ENCODE measurements at places on chromosomes 16 and 17.

- DNase-seq = no peak
Observed at GRCh38 chr17:72724267-72724666, 368.2 kb downstream of the SLC39A11 start.

- DNase-seq = no peak
Observed at GRCh38 chr16:53465606-53466280, 31.5 kb downstream of the RBL2 start.

DNA sequence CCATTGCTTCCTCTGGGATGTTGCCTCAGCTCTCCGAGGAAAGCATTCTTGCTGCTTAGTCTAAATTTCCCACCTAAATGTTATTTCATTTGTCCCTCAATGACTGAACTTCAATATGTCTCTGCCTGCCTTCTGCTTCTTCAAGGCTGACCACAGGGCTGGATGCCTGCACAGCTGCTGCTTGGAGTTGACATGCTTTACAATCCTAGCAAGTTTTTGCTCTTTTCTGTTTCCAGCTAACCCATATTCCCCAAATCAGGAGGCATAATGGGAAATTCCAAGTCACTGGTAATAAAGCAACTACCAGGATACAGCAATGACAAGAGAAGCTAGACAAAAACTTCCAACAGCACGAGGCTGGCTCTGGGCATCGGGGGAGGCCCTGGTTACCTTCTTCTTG, 48.9 kb downstream of the GTF3C1 start:
- no peak for DNase-seq

DNA sequence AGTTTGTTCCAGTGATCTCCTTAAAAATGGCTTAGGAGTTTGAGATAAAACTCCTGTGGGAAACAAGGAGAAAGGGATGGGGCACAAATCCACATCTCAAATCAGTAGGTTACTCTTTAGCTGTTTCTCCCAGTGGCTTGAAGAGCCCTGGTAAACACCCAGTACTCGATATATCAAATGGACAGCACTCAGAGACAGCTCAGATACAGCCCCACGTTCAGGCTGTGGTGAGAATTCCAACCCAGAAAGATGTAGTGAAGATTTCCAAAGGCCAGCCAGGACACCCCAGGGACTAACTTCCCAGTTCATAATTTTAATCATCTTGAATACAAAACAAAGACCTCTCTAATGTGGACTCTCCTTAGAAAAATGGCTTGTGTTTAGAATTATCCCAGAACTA, 6.4 kb upstream of the VEZF1 start:
- DNase-seq = no peak

DNA sequence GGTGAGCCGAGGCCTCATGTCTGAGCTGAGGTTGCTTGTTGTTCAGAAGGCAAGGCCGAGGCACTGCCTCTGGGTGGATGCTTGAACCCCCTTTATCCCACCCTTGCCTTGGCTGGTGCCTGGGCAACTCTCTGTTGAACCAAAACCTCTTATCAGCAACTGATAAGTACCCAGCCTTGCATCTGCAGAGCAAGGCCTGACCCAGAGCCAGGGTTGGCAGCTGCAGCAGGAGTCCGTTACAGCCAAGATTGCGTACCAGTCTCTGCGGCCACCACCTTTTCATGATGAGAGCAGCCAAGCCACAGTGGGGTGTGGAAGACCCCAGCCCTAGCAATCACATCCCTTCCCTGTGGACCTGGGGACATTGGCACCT, 118.3 kb downstream of the RAB11FIP4 start:
- no peak for DNase-seq

DNA sequence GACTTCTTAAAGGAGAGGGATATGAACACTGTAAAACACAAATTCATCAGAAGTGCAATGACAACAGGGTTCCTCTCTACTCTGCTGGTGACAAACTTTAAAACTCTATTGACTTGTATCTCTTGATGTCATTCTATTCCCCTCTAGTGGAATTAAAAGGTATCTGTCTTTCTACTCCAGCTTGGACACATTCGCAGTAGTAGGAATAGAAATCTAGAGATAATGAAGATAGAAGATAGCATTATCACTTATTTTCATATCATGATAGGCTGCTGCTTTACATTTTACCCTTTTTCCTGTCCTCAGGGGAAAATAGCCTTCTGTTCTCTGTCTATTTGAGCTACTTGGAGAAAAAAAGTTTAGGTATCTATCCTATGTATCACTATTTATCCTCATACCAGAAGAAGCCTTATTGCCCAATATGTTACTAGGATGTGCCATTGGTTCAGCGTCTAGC, 209.6 kb upstream of the CACNG5 start:
- no peak for DNase-seq

- DNase-seq = no peak
Observed at GRCh38 chr17:14011740-14012405, 57.4 kb upstream of the COX10 start.

DNA sequence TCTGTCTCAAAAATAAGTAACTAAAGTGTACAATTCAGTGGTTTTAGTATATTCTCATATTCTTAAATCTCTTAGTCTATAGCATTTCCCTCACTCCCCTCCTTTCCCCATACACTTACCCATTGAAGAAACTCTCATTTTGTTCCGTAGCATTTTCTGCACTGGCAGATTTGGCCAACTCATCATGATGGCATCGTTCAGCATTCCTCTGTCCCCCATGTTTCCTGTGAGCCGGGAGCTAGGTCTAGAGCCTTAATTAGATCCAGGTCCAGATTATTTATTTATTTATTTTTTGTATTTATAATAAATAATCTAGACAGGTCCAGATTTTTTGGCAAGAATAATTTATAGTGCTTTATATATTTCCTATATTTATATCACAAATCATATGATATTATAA, 31.0 kb downstream of the HEATR3 start:
- no peak for DNase-seq

DNA sequence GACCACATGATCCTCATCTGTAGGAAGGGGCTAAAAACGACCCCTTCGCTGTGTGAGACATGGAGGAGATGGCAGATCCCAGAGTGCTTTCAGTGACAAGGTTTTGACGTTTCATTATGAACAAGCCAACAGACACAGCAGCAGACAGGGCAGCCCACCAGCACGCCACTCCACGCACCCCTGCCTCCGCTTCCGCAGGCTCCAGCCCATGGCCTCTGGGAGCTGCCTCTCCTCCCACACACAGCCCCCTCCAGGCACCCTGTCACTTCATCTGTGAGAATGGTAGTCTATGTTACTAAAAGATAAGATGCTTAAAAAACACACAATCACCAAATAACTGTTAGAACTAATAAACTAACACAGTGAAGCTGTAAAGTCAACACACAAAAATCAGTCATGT, 12.3 kb upstream of the ADCY7 start:
- DNase-seq = peak; percentile 29

DNA sequence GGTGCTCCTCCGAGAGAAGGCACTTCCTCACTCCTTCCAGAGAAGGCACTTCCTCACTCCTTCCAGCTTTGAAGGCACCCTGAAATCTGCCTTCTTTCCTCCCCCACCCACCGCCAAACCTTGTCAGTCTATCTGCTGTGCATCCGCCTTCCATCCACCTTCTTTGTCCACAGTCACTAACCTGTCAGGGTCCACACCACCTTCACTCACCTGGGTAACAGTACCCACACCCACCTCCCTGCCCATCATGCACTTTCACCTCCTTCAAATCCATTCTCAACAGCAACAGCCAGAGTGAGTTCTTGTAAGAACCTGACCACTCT, 5.2 kb downstream of the CCDC102A start:
- no peak for DNase-seq

- DNase-seq = no peak
Observed at GRCh38 chr16:56945847-56946527, 14.0 kb downstream of the HERPUD1 start.

DNA sequence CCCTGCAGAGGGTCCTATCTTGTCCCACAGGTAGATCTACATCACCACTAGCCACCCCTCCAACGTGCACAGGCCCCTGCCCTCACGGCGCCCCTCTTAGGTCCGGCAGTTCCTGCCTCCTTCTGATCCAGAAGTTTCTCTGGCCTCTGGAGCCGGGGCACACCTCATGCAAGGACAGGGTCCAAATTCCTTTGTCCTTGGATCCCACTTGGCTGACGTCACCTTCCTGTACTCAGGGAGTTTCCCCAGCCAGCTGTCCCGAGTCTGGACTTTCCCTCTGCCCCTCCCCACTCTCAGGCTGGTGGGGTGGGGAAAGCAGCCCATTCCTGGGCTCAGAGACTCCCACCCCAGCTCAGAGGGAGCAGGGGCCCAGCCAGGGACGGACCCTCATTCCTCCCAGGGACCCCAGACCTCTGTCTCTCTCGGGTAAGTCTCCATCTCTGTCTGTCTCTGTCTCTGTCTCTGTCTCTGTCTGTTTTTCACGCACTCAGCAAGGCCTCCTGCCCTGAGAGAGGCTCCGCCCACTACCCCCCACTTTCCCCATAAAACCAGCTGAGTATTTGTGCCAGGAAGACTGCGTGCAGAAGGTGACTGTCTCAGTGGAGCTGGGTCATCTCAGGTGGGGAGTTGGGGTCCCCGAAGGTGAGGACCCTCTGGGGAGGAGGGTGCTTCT, at the start of gene IL32:
Gene IL32, plus strand, starts transcription at position 572 of the 673 bp plus-strand sequence. CDS start 172 bp downstream, outside the sequence.
- DNase-seq = peak; percentile 58

- DNase-seq = no peak
Observed at GRCh38 chr17:63498626-63499195, 21.9 kb downstream of the ACE start.

- no peak for DNase-seq
Observed at GRCh38 chr17:30228011-30228410, 7.5 kb downstream of the SLC6A4 start.

DNA sequence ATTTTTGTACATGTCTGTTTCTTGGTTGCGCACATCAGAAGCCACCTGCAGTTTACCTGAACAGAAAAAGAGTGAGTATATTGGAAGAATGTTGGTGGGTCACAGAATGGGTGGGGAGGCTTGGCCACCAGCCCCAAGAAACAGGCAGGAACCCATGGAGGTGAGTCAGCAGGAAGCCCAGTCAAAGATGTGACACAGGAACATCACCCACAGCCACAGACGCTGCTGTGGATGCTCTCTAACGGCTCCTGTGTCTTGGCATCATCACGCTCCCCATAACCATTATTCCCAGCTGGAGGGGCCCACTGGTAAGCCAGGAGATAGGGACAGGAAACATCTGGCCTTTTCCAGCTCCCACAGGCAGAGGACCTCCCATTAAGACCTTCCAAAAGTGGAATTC, 94.0 kb upstream of the WSB1 start:
- DNase-seq = no peak

- no peak for DNase-seq
Observed at GRCh38 chr16:7438601-7439000, 106.0 kb downstream of the RBFOX1 start.

DNA sequence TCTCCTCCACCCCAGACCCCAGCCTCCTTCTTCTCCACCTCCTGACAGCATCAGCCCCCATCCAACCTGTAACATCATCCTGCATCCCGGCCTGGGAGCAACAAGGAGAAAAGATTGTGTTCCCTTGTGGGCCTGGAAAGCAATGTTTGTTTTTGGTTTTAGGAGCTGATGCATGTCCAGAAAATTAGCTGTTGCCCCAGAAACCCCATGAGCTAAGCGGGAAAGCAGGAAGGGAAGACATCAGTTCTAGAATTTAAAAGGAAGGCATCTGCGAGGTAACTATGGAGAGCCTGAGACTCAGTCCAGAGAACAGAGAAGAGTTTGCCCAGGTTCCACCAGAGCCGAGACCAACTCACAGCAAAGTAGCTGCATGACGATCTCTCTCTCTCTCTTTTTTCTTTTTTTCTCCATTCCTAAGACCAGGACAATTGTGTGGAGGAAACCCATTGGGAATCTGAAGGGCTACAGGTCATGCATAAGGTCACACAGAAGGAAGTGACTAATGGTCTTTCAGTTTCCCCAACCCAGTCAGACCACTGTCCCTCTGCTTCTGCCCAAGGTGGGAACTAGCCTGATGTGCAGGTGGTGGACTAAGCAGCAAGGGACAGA, 124.4 kb downstream of the SLC39A11 start:
- no peak for DNase-seq

DNA sequence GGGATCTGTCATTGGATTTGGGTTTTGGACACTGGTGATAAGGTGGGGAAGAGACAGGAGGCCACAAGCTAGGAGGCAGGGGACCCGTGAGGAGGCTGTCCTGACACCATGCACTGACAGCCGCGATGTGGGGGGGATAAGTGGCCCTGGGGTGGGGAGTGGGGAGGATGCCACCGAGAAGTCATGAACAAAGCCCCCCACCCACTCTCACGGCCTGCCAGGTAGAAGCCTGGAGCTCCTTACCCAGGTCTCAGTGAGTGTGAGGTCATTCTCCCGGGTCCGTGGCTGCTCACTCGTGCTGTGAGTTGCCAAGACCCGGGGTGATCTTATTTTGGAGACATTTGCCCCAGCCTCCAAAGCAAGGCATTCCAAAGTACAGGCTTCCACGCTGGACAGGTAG, 165.9 kb upstream of the TNRC6C start:
- DNase-seq = no peak

DNA sequence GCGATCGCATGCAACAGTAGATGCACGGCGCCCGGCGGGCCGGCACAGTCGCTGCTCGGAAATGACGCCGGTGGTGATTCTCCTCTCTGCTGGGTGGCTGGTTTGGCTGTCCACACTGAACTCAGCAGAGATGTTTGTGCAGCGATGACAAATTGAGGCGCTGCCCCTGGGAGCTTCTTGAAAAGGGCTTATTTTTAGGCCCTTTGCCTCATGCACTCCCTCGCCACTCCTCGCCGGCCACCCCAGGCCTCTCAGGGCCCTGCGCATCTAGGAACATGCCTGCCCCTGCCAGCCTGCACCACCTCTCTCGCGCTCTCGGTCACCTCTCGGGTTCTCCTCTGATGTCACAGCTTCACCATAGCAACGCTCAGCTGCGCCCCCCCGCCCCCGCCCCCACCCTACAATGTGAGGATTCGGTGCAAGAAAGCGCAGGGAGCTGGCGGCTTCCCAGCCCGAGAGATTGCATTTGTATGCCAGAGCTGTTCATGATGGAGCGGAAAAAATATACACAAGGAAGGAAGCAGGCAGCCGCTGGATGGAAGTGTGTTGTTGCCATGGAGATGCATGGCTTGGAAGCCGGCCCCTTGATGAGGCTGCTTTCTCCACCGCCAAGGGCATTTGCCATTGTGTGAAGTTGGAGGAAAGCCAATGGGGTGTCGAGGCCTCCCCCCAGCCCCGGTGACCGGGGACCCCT, 81.3 kb upstream of the PLCG2 start:
- DNase-seq = no peak

DNA sequence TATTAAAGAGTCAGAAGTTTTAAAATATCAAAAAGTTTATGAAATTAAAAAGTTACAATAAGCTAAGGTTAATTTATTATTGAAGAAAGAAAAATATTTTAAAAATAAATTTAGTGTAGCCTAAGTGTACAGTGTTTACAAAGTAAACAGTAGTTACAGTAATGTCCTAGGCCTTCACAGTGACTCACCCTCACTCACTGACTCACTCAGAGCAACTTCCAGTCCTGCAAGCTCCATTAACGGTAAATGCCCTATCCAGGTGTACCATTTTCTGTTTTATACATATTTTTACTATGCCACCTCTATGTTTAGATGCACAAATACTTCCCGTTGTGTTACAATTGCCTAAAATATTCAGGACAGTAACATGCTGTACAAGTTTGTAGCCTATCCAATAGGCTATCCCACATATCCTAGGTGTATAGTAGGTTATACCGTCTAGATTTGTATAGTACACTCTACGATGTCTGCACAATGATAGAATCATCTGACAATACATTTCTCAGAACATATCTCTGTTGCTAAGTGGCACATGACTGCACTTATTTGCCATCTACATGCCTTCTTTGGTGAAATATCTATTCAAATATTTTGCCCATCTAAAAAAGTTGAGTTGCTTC, 67.2 kb upstream of the WSB1 start:
- no peak for DNase-seq
